Fibroblast of skin of left biceps (primary cell): ENCODE measurements at places on chromosomes 6 and 20.

DNA sequence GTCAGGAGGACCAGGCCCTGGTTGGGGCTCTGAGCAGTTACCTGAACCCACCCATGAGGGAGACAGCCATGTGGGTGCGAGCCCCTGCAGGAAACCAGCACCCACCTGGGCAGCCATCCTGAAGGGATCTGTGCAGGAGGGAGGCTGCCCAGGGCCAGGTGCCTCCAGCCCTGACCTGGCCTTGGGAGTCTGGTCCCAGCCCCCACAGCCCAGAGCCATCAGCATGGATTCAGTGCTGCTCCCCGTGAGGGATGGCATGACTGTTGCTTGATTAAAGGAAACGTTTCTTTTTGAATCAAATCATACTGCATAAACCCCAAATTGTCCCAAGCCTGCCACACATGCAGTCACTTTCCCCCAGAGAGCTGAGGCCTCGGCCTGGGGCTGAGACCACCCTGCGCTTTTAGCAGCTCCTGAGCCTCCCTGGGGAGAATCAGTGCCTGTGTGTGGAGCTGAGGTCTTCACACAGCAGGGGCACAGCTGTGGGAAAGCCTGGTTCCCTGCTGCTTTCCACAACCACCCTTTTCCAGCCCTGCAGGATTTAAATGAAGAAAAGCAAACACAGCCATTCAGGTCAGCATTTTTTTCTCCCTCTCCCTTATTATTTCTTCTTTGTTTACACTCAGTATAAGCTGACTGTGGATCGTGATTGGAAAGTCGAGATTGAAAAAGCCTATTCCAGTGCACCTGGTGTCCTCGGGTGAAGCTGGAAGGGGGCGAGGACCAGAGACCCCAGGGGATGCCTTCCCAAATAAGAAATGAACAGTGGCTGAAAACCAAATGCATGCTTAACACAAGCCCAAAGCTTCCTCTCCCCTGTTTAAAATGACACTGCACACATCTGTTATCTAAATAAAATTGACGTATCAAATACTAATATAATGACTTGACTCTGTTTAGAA, 283.9 kb downstream of the SMOC2 start:
- no peak for DNase-seq

DNA sequence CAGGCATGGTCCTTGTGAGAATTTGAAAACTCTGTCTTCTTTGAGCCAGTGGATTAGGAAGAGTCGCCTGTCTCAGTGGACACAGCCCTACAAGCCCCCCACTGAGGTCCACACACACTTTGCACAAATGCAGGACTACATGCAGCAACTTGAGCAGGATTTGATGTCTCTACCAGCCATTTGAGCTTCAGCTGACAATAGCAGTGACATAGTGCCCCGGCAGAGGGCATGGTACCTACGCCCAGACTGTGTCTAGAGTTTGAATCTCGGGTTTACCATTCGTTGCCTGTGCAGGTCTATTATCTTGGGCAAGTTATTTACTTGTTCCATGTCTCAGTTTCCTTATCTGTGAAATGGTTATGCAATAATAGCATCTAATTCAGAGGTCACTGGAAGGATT, 580.1 kb downstream of the TFAP2B start:
- no peak for DNase-seq

DNA sequence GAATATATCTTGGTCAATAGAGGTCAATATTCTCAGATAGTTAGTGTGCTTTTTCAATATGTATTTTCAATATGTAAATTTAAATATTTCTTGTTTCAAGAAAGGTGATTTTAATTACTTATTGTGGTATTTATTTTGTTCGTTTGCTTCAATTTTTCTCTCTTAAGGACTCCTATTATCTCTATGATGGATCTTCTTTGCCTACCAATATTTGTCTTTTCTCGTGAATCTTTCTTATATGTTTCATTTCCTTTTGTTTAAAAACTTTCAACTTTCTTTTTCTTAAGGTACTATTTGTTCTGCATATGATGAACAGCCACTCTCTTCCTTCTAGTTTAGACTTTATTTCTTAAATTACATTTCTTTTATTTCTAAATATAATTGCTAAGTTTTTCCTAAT, 46.1 kb upstream of the PSMF1 start:
- no peak for DNase-seq

- no peak for DNase-seq
Measured at GRCh38 chr20:9441948-9442347, 72.4 kb upstream of the LAMP5 start.

- no peak for DNase-seq
Measured at GRCh38 chr20:25063546-25063945, 5.6 kb upstream of the ACSS1 start.

- no peak for DNase-seq
Measured at GRCh38 chr20:24611360-24612140, 142.1 kb downstream of the SYNDIG1 start.

DNA sequence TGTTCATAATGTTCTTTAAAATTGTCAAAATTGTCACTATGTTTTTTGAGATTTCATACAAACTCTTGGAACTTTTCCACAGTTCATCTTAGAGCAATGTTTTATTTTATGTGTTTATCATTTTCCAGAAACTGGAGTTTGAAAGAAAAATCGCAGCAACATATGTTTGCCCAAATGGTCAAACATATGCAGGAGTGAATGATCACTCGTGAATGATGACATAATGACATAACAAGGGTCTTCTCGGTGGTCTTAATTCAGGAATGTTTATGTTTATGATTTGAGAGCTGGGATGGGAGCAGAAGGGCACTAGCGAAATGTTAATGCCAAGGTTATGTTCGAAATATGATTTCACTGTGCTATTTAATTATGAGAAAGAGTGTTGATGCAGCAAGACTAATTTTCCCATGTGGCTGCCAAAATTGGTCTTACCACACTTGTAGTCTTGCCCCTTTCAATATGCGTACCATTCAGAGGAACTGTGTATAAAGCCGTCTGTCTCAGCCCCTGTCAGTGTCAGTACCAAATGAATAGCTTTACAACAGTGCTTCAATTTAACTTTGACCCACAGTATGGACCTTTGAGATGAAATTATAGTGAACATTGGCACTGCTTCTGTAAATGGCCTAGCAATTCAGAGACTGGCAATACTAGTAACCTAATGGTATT, 152.3 kb downstream of the CARMIL1 start:
- DNase-seq: no peak

- no peak for DNase-seq
Measured at GRCh38 chr6:157079771-157080170, 243.5 kb downstream of the TMEM242 start.

GRCh38 chr20:63807654-63808053, 23.4 kb downstream of the ZBTB46 start:
- DNase-seq: no peak

- DNase-seq: no peak
Measured at GRCh38 chr6:37972994-37973757, 153.6 kb downstream of the ZFAND3 start.

DNA sequence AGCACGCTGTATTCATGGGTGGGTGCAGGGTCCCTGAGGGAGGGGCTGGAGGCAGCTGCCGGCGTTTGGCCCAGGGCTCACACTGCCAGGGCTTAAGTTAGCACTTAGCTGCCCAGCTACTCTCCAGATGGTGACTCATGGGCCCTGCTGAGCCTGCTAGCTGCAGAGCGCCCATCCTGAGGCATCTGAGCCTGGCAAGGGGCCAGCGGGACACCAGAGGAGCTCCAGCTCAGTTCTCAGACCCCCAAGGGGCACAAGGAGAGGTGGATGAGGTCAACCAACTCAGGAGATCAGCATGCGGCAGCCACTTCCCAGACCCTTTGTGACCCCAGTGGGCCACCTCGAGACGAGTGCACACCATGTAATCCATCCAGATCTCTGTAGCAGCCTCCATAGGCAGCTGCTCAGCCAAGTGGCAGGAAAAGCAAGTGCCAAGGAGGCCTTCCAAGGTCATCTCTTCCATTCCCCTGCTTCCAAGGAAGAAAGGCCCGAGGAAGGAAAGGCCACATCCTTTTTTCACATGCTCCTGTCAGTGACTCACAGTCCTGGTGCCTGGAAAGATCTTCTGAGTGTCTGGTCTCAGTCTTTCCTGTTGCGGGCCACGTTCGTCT, 35.3 kb downstream of the FOXP4 start:
- DNase-seq: no peak

DNA sequence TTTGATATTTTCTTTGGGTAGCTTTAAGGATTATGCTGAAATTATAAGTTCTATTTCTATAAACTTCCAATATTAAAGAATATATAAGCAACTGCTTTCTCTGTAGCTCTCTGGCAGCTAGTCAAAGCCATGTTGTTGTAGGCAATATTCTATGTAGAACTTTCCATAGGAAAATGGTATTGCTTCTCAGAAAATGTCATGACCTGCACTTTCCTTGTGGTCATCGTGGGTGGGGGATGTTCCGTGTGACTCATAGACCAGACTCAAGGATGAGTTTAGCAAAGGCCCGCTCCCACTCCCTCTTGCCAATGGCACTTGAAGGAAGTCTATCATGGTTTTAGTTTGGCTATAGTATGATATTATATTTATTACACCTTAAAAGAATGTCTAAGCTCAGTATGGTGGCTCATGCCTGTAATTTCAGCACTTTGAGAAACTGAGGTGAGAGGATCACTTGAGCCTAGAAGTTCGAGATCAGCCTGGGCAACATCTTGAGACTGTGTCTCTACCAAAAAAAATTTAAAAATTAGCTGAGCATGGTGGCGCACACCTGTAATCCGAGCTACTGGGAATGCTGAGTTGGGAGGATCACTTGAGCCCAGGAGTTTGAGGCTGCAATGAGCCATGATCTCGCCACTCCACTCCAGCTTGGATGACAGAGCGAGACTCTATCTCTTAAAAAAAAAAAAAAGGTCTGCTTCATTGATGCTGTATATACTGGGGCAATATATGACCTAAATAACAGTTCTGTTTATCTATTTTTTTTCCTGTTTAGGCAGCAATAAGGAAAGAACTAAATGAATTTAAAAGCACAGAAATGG, 36.6 kb upstream of the LTV1 start:
- no peak for DNase-seq

GRCh38 chr6:33985947-33986346, 159.9 kb downstream of the GRM4 start:
- DNase-seq: no peak

DNA sequence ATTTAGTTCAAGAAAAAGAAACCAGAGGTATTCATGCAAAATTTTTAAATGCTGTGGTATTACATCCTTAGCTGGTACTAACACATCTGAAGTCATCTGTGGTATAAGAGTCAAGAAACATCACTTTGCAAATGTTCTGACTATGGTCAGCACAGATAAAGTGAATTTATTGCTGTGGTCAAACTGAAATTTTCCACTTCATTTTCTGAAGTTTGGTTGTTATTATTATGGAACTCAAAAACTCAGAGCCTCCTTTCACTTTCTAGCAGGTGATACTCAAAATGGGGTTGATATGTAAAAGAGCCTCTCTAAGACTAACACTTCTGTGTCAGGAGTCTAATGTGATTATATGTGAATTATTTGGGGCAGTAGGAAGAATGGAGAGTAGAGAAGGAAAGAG, 257.8 kb downstream of the RNGTT start:
- DNase-seq: no peak

DNA sequence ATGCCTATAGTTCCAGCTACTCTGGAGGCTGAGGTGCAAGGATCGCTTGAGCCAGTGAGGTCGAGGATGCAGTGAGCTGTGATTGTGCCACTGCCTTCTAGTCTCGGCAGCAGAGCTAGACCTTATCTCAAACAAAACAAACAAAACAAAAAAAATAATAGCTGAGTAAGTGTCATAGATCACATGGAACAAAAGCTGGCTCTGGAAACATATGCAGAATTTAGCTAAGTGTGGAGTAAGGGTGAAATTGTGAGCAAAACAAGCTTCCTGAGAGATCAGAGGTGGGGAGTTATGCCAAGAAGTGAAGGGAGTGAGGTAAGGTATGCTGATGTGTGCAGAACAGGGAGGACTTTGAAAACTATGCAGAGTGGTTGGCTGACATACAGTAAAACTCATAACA, 18.7 kb downstream of the SGK1 start:
- DNase-seq: no peak

- no peak for DNase-seq
Measured at GRCh38 chr6:13709689-13710551, 1.7 kb downstream of the RANBP9 start.

DNA sequence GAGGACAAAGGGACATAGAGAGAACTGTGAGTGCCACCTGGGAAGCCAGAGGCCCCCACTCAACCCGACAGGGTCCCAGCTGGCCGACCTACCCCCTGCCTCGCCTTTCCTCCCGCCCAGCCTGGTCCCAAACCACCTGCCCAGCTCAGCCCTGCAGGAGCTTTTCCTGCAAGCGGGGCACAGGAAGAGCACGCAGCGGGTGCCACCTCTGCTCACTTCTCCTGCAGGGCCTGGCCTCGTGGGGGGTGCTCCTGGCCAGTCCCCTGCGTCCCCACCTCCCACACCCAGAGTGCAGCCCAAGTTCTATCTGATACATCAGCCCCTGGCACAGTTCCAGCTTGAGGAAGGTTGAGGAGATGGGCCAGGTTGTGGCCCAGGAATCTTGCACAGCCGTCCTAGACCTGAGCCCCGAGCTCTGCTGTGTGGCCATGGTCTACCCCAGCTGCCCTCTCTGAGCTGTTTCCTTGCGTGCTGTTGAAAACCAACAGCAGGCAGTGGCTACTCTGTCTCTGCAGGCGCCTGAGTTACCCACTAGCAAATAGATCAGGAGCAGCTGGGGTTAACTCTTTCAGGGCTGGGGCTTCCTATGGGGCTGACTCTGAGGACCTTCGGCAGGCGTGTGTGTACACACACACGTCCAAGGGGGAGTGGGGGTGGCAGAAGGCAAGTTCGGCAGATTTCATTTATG, 1.7 kb downstream of the NECAB3 start:
- DNase-seq: no peak

DNA sequence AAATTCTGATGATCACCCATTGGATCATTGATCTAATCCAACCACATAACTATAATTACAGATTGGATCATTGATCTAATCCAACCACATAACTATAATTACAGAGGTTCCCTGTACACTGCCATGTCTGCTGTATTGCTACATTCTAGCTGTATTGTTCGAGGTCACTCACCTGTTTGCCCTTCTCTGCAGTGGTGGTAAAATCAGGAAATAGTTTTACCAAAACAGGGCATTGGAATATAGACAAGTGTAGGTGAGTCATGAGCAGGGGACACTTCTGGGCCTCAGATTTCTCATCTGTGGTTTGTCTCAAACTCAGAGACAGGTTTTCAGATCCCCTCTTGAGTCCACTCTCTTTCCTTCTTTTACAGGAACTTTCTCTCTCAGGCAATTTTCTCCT, 9.0 kb upstream of the AFDN start:
- DNase-seq: no peak

GRCh38 chr6:144847916-144848315, 562.8 kb downstream of the UTRN start:
- DNase-seq: no peak

GRCh38 chr6:69732640-69733039, 64.2 kb downstream of the LMBRD1 start:
- no peak for DNase-seq

GRCh38 chr6:124203101-124203811, 399.6 kb downstream of the NKAIN2 start:
- no peak for DNase-seq

DNA sequence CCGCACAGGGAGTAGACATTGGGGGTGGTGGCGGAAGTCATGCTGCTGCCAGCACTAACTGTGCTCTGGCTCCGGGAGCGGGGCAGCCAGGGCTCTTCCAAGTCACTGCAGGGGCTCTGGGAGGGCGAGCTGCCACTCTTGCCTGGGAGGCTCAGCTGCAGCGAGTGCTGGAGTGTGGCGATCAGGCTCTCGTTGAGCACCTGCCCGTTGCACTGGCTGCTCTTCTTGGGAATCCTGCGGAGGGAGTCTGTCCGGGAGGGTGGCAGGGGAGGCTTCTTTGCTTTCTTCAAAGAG, 28.0 kb downstream of the HEBP2 start:
- DNase-seq: no peak

GRCh38 chr6:108293527-108294296, 1.1 kb upstream of the AFG1L start:
- DNase-seq: no peak
